Activated T-helper 2 cell treated with anti-CD3 and anti-CD28 coated beads, Interferon-gamma antibody, Interleukin-2, Interleukin-4, amounts not matched to agents 10 μg/mL and 5 μg/mL and 100 μg/mL, durations not matched to agents 14 hours and 24 hours and 36 hours (primary cell): ENCODE measurements at places on chromosomes 12 and 14.

DNA sequence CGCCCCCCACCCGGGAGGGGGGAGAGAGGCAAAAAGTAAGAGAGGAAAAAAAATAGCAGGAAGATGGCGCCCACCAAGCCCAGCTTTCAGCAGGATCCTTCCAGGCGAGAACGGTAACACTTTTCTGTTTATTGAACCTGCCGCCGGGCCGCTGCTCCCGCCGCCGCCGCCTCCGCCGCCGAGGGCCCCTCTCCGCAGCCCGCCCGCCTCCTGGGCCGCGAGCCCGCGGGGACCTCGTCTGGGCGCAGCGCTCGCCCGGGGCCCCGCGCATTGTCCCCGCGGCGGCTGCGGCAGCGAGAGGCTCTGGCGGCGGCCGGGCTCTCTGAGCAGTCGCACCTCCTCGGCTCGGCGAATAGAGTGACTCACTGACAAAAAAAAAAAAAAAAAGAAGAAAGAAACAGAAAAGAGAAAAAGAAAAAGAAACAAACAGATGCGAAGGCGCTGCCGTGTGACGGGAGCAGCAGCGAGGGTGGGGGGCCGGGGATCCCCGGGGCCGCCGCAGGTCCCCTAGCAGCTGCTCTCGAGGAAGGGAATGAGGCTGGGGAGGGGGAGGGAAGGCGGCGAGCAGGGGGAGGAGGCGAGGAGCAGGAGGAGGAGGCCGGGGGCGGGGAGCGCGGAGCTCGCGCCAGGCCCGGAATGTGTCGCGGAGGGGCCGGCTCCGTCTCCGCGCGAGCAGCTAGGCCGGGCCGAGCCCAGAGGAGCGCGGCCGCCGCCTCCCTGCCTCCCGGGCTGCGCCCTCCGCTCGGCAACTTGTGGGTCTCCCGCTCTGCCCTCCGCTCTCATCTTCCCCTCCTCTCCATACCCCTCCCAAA is 781 bp downstream of the NPAS3 start:
- peaks cover 65% of the 10 kb centered on the region for H3K27me3 ChIP-seq
- no peak for DNase-seq
- H3K4me3 ChIP-seq = peak overlapping the region; percentile 69

- H3K4me3 ChIP-seq = no peak overlapping the region
- no peaks in the 10 kb centered on the region for H3K36me3 ChIP-seq
- H3K27me3 ChIP-seq = peaks cover 12% of the 10 kb centered on the region
These were observed 14.1 kb downstream of the RIN3 start for GRCh38 chr14:92527721-92528120.

DNA sequence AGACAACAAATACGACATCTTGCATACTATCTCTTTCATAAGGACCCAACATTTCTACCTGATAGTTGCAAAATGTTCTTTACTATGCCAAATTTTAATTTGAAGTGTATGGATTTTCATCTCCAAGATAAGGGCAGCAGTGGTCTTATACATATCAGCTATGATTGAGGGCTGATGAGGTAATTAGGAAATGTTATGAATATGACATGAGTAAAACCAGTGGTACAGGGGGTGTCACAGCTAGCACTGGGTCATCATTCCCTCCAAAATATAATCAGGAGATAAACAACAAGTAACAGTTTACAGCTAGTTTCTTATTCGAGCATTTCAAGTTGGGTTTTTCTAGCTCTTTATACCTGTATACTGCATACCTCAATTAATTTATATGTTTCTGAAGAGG is 35.0 kb downstream of the ATP2B1 start:
- H3K4me3 ChIP-seq = no peak overlapping the region
- DNase-seq = no peak
- H3K4me1 ChIP-seq = peaks cover 35% of the 10 kb centered on the region
- H3K27me3 ChIP-seq = no peaks in the 10 kb centered on the region
- no peaks in the 10 kb centered on the region for H3K36me3 ChIP-seq
- H3K27ac ChIP-seq = no peak overlapping the region

GRCh38 chr12:65522956-65523860 is 244.7 kb downstream of the MSRB3 start:
- H3K4me1 ChIP-seq = no peaks in the 10 kb centered on the region
- H3K27me3 ChIP-seq = no peaks in the 10 kb centered on the region
- no peaks in the 10 kb centered on the region for H3K36me3 ChIP-seq
- H3K4me3 ChIP-seq = no peak overlapping the region

GRCh38 chr12:104478396-104479122 is 21.8 kb downstream of the CHST11 start:
- peaks cover 48% of the 10 kb centered on the region for H3K36me3 ChIP-seq
- peaks cover 80% of the 10 kb centered on the region for H3K4me1 ChIP-seq
- H3K27ac ChIP-seq = peak overlapping the region; percentile 96
- peak overlapping the region; percentile 83 for H3K4me3 ChIP-seq

GRCh38 chr12:3044141-3044630 is 33.0 kb upstream of the TSPAN9 start:
- H3K4me1 ChIP-seq = no peaks in the 10 kb centered on the region
- peaks cover 5% of the 10 kb centered on the region for H3K27me3 ChIP-seq
- DNase-seq = no peak
- no peak overlapping the region for H3K4me3 ChIP-seq
- H3K27ac ChIP-seq = no peak overlapping the region

DNA sequence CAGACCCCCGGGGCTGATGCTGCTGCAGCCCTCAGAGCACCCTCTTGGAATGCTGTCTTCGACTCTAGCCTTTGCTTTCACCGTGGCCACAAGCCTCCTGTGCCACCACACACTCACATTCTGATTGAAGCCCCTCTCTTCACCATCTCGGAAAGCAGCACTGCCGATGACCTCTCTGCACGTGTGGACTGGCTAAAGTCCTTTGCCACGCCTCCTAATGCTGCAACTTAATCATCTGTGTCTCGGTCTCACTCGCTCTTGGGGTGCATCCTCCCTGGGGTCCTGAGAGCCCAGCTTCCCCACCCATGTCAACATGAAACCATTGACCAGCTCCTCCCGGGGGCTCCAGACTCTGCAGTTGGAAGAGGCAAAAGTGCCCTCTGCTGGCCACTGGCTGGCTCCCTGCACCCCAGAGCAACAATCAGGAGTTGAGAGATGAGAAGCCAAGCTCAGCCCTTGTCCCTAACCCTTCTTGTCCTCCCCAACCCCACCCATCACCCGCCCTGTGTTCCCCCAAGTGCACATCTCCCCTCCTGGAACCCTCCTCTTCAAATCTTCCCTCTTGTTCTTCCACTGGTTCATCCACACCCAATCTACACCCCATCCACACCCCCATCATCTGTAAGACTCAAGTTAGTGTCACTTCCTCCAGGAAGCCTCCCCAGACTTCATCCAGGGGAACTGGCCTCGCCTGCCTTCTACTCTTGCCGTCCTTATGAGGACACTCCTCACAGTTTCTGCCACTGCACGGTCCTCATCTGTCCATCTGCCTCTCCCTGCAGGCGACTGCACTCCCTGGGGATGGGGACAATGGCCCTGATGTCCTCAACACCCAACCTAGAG is 23.6 kb upstream of the FAM181A start:
- peaks cover 2% of the 10 kb centered on the region for H3K4me1 ChIP-seq
- H3K27ac ChIP-seq = no peak overlapping the region
- DNase-seq = no peak
- no peak overlapping the region for H3K4me3 ChIP-seq
- H3K27me3 ChIP-seq = peaks cover 2% of the 10 kb centered on the region

GRCh38 chr12:61355105-61355504 is 905.1 kb upstream of the USP15 start:
- H3K27ac ChIP-seq = no peak overlapping the region

GRCh38 chr14:38762845-38763244 is 340.2 kb downstream of the SEC23A start:
- H3K4me1 ChIP-seq = no peaks in the 10 kb centered on the region
- no peak for DNase-seq
- H3K27me3 ChIP-seq = no peaks in the 10 kb centered on the region
- no peak overlapping the region for H3K4me3 ChIP-seq

DNA sequence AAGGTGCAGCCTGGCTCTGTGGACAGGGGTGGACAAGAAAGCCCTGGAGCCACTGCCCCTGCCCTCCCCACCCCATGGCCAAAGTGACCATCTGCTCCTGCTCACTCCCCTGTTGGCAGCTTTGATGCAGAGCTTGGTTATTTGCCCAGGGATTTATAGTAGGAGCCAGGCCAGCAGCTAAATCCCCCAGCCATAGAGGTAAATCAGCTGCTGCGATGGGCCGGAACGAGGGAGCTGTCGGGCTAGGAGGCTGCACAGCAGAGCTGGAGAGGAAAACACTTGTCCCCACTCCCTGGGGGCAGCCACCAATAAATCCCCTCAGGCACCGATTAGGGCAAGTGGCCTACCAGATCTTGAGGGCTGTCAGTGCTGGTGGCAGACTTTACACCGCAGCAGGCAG is 26.0 kb downstream of the SMUG1 start:
- no peak overlapping the region for H3K27ac ChIP-seq
- H3K27me3 ChIP-seq = peaks cover 10% of the 10 kb centered on the region
- no peaks in the 10 kb centered on the region for H3K4me1 ChIP-seq
- H3K36me3 ChIP-seq = no peaks in the 10 kb centered on the region
- no peak overlapping the region for H3K4me3 ChIP-seq
- no peak for DNase-seq

- peak overlapping the region; percentile 40 for H3K27ac ChIP-seq
- no peak overlapping the region for H3K4me3 ChIP-seq
- H3K27me3 ChIP-seq = peaks cover 32% of the 10 kb centered on the region
- H3K4me1 ChIP-seq = peaks cover 28% of the 10 kb centered on the region
These were observed 17.0 kb upstream of the IL22 start for GRCh38 chr12:68270358-68270757.

GRCh38 chr14:54899573-54899972 is 3.1 kb downstream of the GCH1 start:
- DNase-seq = no peak
- peaks cover 33% of the 10 kb centered on the region for H3K4me1 ChIP-seq
- H3K4me3 ChIP-seq = no peak overlapping the region
- no peaks in the 10 kb centered on the region for H3K27me3 ChIP-seq
- H3K36me3 ChIP-seq = peaks cover 33% of the 10 kb centered on the region

GRCh38 chr12:28130625-28131598 is 59.3 kb upstream of the CCDC91 start:
- H3K4me1 ChIP-seq = no peaks in the 10 kb centered on the region
- DNase-seq = no peak
- H3K27ac ChIP-seq = no peak overlapping the region

DNA sequence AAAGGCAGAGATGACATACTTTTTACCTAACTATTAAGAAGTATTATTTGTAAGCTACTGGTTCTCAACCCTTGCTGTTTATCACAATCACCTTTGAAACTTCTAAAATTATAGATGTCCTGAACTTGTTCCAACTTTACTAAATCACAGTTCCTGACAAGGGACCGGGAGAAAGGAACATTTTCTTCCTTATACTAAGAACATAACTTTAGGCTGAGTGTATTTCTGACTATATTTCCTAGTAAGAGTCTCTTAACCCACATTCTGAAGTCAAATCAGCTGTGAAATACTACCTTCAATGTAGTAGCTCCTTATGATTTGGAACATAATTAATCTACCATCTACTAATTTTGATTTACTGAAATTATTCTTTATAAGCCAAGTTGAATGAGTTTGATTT is 80.2 kb downstream of the BAZ1A start:
- DNase-seq = no peak
- no peaks in the 10 kb centered on the region for H3K27me3 ChIP-seq
- H3K4me3 ChIP-seq = no peak overlapping the region
- no peak overlapping the region for H3K27ac ChIP-seq

GRCh38 chr14:60720391-60720790 is 3.8 kb downstream of the SIX4 start:
- H3K27ac ChIP-seq = no peak overlapping the region
- no peaks in the 10 kb centered on the region for H3K36me3 ChIP-seq
- no peak overlapping the region for H3K4me3 ChIP-seq
- H3K27me3 ChIP-seq = peaks cover 56% of the 10 kb centered on the region
- DNase-seq = no peak
- H3K4me1 ChIP-seq = peaks cover 9% of the 10 kb centered on the region

DNA sequence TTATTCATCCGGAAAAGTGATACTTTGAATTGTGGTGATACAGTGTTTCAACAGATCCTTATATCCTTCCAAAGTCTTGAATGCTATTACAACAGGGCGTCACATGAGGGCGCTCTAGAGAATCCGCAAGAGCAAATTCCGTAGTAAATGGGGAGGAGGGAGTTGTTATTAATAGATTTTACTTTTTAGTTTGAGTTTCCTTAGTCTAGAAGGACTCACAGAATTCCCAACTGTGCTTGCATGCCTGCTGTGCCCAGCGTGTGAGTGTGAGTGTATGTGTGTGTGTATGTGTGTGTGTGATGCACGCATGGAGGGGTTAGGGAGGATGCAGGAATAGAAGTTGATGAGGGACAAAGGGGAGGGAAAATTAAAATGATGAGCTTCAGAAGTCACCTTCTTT is 375.3 kb downstream of the C12orf75 start:
- H3K36me3 ChIP-seq = no peaks in the 10 kb centered on the region
- no peaks in the 10 kb centered on the region for H3K4me1 ChIP-seq
- no peak overlapping the region for H3K4me3 ChIP-seq
- H3K27ac ChIP-seq = no peak overlapping the region

- H3K4me3 ChIP-seq = no peak overlapping the region
- DNase-seq = no peak
- no peaks in the 10 kb centered on the region for H3K36me3 ChIP-seq
- no peaks in the 10 kb centered on the region for H3K4me1 ChIP-seq
These were observed 147.2 kb downstream of the GRIN2B start for GRCh38 chr12:13834241-13834640.

- no peak for DNase-seq
- H3K27me3 ChIP-seq = no peaks in the 10 kb centered on the region
- H3K4me3 ChIP-seq = no peak overlapping the region
- no peaks in the 10 kb centered on the region for H3K4me1 ChIP-seq
- H3K36me3 ChIP-seq = no peaks in the 10 kb centered on the region
These were observed 307.8 kb downstream of the NOVA1 start for GRCh38 chr14:26289891-26290486.

DNA sequence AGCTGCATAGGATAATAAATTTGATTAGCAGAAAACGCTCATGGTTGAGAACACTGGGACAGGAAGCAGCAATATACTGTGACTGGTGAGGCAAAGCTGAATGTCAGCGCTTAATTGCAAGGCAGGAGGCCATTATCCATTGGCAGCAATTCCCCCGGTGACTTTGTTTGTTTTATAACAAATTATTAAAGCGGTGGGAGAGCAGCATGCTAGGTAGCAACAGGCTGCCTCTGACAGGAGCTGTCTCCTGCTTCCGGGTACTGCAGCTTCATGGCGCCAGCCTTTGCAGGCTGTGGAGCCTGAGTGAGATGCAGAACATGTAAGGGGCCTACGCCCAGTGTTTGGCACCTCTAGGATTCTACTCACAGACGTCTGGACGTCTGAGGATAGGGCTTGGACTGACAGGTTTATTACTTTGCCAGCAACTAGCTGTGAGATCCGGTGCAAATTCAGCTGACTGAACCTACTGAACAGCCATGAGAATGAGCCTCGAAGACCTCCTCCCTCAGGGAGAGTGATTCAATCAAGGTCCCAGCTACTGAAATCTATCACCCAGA is 82.1 kb upstream of the SSTR1 start:
- DNase-seq = no peak
- no peak overlapping the region for H3K27ac ChIP-seq
- no peaks in the 10 kb centered on the region for H3K36me3 ChIP-seq

GRCh38 chr12:44574586-44574985 is 301.5 kb downstream of the NELL2 start:
- no peak overlapping the region for H3K4me3 ChIP-seq
- H3K36me3 ChIP-seq = no peaks in the 10 kb centered on the region
- H3K27ac ChIP-seq = no peak overlapping the region
- no peaks in the 10 kb centered on the region for H3K4me1 ChIP-seq
- H3K27me3 ChIP-seq = no peaks in the 10 kb centered on the region

GRCh38 chr12:125005652-125006051 is 12.2 kb downstream of the BRI3BP start:
- H3K36me3 ChIP-seq = peaks cover 16% of the 10 kb centered on the region
- no peak overlapping the region for H3K27ac ChIP-seq
- H3K27me3 ChIP-seq = no peaks in the 10 kb centered on the region
- H3K4me3 ChIP-seq = no peak overlapping the region
